ENCODE measurements at places on chromosomes 3 and 15. TPM values are rescaled to one million over a fixed set of nuclear protein-coding genes. Genes with fewer than 3 reads are reported as not detected.

GRAMD2A gene
- not detected for total RNA-seq

- H3K27ac ChIP-seq, result no peak overlapping the region
- peaks cover 6% of the 10 kb centered on the region for H3K27me3 ChIP-seq
- no peaks in the 10 kb centered on the region for H3K36me3 ChIP-seq
- DNase-seq, result no peak
These were observed 1.1 kb downstream of the CNTN4 start for GRCh38 chr3:2099779-2100191.

NFKBIZ gene
- 78.8 TPM for total RNA-seq

DNA sequence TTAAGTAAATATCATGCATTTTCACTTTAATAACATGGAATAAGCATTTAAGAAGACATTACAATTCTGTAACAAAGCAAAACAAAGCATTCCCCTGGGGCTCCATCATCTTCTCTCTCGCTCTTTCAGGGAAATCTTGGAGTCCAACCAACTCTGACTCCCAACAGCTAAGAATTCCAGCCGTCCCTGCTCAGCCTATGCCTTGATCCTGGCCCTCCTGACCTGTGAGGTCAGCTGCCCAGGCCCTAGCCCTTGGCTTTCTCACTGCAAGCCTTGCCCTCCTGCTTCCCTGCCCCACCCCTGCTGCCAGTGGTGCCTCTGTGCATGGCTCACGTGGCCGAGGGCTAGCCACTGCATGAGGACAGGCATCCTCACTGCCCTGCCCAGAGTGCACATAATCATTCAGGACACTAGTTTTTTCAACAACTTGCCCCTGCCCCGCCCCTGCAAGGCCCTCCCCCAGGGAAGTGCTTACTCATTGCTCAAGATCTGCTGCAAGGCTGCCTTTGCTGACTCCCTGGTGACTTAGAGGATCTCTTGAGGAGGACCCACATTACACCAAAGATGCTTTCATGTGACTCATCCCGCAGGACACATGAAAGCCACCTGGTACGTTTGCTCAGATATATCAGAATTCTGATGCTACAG, 37.6 kb downstream of the MTMR10 start:
- peak; percentile 81 for DNase-seq
- peaks cover 84% of the 10 kb centered on the region for H3K36me3 ChIP-seq
- no peak overlapping the region for H3K27ac ChIP-seq
- no peaks in the 10 kb centered on the region for H3K4me1 ChIP-seq
- H3K4me3 ChIP-seq, result no peak overlapping the region
- no peaks in the 10 kb centered on the region for H3K27me3 ChIP-seq

DNA sequence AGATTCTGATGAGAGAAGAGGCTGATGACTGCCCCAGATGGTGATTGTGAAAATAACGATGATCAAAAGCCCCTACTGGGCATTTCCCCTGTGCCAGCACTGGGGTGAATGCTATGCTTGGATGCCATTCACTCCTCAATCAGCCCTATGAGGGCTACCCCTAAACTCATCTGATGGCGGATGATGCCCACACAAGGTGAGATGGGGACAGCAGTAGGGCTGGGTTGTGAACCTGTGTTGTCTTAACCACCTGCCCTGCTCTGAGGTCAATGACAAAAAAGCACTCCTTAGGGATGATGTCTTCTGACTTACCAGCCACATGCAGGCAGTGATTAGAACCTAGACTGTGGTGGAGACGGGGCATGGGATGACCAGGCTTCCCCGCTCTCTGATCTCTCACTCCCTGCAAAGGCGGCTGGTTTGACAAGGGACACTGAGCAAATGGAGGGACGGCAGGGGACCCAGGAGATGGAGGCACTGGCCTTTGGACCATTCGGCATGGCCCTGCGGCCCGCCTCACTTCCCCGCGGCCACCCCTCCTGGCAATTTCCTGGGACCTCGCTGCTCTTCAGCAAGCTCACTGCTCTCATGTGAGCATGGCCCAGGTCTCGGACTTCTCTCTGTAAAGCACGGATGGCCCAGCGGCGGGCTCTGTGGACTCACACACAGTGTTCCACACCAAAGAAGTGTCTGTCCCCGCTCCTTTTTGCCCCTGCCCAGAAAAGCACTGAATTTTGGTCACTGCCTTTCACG, 251.4 kb upstream of the LYSMD4 start:
- H3K4me1 ChIP-seq, result no peaks in the 10 kb centered on the region
- no peaks in the 10 kb centered on the region for H3K27me3 ChIP-seq
- H3K36me3 ChIP-seq, result peaks cover 6% of the 10 kb centered on the region
- H3K4me3 ChIP-seq, result no peak overlapping the region
- DNase-seq, result no peak
- H3K27ac ChIP-seq, result no peak overlapping the region

DNA sequence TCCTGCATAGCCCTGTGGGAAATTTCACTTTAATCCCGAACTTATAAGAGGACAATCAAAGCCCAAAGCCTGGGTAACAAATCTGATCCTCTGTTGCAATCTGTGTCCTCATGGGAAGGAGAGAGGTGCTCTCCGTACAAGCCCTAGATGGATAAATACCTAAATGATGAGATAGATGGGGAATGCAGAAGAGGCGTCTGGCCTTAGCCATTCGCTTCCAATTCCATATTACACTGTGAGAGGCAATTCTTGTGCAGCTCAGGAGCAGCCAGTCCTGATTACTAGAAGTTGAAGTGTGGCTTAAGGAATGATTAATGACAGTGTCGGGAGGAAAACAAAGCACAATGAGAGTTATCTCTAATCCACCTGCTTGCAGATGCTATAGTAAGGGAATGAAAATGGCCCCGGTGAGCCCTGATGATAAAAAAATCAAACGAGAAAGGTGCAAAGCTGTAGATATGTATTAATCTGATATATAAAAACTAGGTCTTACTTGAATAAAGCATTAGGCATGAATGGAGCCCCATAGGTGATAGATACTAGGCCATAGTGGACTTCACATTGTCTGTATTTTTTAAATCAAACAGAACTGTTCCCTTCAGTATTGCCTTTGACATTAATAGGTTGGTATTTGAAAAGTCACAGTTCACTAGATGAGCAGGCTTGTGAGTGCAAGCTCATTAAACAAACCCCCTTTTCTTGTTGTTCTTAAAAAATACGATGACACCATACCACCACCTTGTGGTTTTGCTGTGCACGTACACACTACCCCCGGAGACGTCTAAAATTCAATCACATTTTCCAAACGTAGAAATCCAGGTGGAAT, 54.2 kb upstream of the TMCO5A start:
- no peak for DNase-seq
- H3K4me3 ChIP-seq, result no peak overlapping the region
- H3K27ac ChIP-seq, result no peak overlapping the region

SMCO1 gene
- 0.05 TPM for total RNA-seq

- no peak overlapping the region for H3K27ac ChIP-seq
- H3K4me3 ChIP-seq, result no peak overlapping the region
- no peaks in the 10 kb centered on the region for H3K4me1 ChIP-seq
- H3K27me3 ChIP-seq, result no peaks in the 10 kb centered on the region
- no peak for DNase-seq
- no peaks in the 10 kb centered on the region for H3K36me3 ChIP-seq
These were observed 83.5 kb upstream of the PLCL2 start for GRCh38 chr3:16801223-16801622.

ANKUB1 gene
- not detected for total RNA-seq

All from liver (tissue), 10 donors.